IPS DF 6.9 (cell line): ENCODE measurements at places on chromosomes 2 and 18.

- no peaks in the 10 kb centered on the region for H3K27me3 ChIP-seq
- no peak for DNase-seq
- no peaks in the 10 kb centered on the region for H3K36me3 ChIP-seq
- H3K27ac ChIP-seq, result no peak within 1 kb of the TSS
- H3K4me3 ChIP-seq, result peak within 1 kb of the TSS; percentile 41; the same call in 1 of the 2 replicates
These were observed at the start of gene DAW1 for GRCh38 chr2:227871375-227871791. Gene DAW1 (plus strand): TSS chr2:227871631. CDS start chr2:227871690, 59 bp downstream.

DNA sequence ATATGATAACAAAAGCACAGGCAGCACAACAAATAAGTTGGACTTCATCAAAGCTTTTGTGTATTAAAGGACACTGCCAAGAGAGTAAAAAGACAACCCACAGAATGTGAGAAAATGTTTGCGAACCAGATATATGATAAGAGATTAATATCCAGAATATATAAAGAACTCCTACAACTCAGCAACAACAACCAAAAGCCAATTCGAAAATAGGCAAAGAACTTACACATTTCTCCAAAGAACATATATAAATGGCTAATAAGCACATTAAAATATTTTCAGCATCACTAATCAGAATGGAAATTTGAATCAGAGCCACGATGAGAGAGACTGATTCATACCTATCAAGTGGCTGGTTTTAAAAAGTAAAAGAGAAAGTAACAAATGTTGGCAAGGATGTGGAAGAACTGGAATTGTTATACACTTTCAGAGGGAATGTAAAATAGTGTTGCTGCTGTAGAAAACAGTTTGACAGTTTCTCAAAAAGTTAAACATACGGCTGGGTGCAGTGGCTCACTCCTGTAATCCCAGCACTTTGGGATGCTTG lies 25.2 kb downstream of the EPB41L5 start:
- H3K4me1 ChIP-seq, result 0 out of 2 replicates have a peak, but pooled peaks cover 1% of the 10 kb centered on the region
- H3K27me3 ChIP-seq, result no peaks in the 10 kb centered on the region
- no peak overlapping the region for H3K27ac ChIP-seq
- H3K4me3 ChIP-seq, result no peak overlapping the region
- no peak for DNase-seq
- no peaks in the 10 kb centered on the region for H3K36me3 ChIP-seq

DNA sequence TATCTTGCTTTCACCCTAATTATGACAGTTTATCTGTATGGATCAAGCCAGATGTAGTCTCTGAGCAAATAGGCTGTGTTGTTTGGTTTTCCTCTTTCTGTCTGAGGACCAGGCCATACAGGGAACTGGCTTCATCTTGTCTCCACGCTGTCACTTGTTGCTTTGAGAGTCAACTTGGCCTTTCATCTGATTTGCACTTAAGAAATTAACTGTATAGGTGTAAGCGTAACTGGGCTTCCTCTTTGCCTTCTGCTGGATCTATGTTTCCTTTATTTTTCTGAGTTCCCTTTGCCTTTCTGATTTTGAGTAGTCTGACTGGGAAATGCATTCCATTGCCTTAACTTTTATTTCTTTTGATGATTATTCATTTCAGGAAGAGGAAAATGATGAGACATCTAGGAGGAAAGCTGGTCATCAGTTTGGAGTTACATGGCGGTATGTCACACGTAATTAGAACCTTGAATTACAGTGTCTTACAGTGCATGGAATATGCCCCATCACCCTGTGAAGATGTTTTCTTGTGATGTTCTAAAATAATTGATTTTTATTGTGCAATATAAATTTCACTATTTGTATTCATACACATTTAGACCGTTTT lies 17.4 kb downstream of the PTCD3 start:
- DNase-seq, result no peak
- no peak overlapping the region for H3K27ac ChIP-seq
- H3K36me3 ChIP-seq, result peaks cover 25% of the 10 kb centered on the region; the same call in 1 of the 2 replicates
- H3K4me3 ChIP-seq, result no peak overlapping the region
- no peaks in the 10 kb centered on the region for H3K27me3 ChIP-seq

GRCh38 chr2:58215429-58215828 lies 25.7 kb downstream of the FANCL start:
- H3K27me3 ChIP-seq, result no peaks in the 10 kb centered on the region
- no peak overlapping the region for H3K4me3 ChIP-seq
- no peak overlapping the region for H3K27ac ChIP-seq
- no peaks in the 10 kb centered on the region for H3K4me1 ChIP-seq

DNA sequence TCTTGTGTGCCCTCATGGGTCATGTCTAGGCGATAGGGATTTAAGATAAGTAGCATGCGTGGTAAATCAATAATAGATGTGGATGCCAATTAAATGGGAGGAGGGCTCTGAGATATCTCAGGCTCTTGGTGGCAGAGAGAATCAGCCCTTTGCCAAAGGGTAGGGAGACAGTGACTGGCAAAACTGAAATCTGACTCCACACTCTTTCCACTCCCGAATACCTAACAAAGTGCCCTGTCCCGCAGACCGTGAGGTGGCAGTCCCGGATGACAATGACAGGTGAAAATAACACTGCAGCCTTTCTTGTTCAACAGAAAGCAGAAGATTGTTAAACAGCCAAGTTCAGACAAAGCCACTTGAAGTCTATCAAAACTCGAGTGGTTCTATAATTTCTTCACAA lies 47.0 kb downstream of the C2orf76 start:
- H3K36me3 ChIP-seq, result no peaks in the 10 kb centered on the region
- DNase-seq, result no peak
- no peak overlapping the region for H3K4me3 ChIP-seq

DNA sequence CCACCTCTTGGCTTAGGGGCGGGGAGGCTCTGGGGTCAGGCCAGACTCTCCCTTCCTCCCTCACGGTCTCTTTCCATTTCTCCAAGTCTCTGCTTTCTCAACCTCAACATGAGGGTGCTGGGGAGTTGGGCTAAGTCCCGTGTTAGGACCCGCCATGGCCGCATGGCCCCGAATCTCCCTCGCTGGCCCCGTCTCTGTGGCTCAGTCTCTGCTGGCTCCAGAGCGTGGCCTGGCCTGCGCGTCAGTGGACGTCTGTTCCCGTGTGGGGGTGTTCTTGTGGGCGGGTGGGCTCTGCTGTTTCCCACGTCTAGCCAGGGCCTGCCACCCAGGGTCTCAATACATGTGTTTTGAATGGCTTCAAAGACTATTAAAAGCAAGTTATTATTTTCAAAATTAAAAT lies 12.4 kb downstream of the ALLC start:
- no peaks in the 10 kb centered on the region for H3K4me1 ChIP-seq
- H3K4me3 ChIP-seq, result no peak overlapping the region
- H3K36me3 ChIP-seq, result no peaks in the 10 kb centered on the region
- H3K27ac ChIP-seq, result no peak overlapping the region
- H3K27me3 ChIP-seq, result no peaks in the 10 kb centered on the region
- DNase-seq, result no peak

- no peak overlapping the region for H3K27ac ChIP-seq
- H3K36me3 ChIP-seq, result no peaks in the 10 kb centered on the region; the same call in 1 of the 2 replicates
- H3K4me3 ChIP-seq, result no peak overlapping the region
- H3K4me1 ChIP-seq, result no peaks in the 10 kb centered on the region
- DNase-seq, result no peak
These were observed 62.8 kb downstream of the AGFG1 start for GRCh38 chr2:227534714-227535113.

GRCh38 chr2:71478806-71479205 lies 25.4 kb downstream of the DYSF start:
- H3K4me1 ChIP-seq, result peaks cover 2% of the 10 kb centered on the region; the same call in 1 of the 2 replicates
- no peaks in the 10 kb centered on the region for H3K27me3 ChIP-seq
- H3K4me3 ChIP-seq, result no peak overlapping the region
- H3K36me3 ChIP-seq, result no peaks in the 10 kb centered on the region
- no peak for DNase-seq

- DNase-seq, result no peak
- no peak overlapping the region for H3K27ac ChIP-seq
- H3K27me3 ChIP-seq, result no peaks in the 10 kb centered on the region
- no peaks in the 10 kb centered on the region for H3K36me3 ChIP-seq
These were observed 215.6 kb upstream of the TNP1 start for GRCh38 chr2:217075268-217076057.

GRCh38 chr2:191316246-191316994 lies 71.2 kb downstream of the MYO1B start:
- no peak overlapping the region for H3K4me3 ChIP-seq
- H3K27me3 ChIP-seq, result no peaks in the 10 kb centered on the region
- H3K36me3 ChIP-seq, result no peaks in the 10 kb centered on the region
- no peak overlapping the region for H3K27ac ChIP-seq

GRCh38 chr2:156512451-156512850 lies 76.3 kb downstream of the GPD2 start:
- H3K27me3 ChIP-seq, result no peaks in the 10 kb centered on the region
- H3K4me1 ChIP-seq, result no peaks in the 10 kb centered on the region
- no peak overlapping the region for H3K4me3 ChIP-seq
- no peaks in the 10 kb centered on the region for H3K36me3 ChIP-seq
- no peak for DNase-seq

DNA sequence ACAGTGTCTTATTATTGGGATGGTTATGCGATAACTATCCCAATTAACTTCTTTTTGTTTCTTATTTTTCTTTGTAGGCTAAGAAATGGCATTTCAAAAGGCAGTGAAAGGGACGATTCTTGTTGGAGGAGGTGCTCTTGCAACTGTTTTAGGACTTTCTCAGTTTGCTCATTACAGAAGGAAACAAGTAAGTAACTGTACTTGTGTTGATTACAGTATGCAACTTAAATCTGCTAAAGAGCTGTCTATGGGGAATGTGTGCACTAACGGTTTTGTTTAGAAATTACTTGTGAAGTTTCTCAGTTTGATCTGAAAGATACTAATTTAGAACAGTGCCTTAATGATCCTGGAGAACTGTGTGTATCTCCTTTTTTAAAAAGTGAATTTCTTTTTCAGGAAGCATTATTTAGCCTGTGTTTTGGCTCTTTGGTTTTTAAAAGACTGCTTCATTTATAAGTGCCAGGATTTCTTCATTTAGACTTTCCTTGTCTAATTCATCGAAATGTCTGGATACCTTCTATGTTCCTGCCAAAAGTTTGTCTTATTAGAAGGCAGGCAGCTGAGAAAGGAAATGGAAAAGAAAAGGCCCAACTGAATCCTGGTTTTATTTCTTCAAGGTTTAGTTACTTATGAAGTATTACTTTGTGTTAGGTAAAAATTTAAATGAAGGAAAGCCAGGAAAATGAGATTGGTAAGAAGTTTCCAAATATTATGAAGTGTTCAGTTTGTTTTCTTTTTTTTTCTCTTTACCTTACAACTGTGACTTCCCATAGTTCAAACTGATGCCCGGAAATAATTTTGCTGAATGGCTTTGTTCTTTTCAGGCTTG lies 40.1 kb downstream of the GPD2 start:
- H3K27me3 ChIP-seq, result no peaks in the 10 kb centered on the region
- no peak for DNase-seq
- no peaks in the 10 kb centered on the region for H3K4me1 ChIP-seq
- no peak overlapping the region for H3K27ac ChIP-seq
- H3K4me3 ChIP-seq, result no peak overlapping the region

DNA sequence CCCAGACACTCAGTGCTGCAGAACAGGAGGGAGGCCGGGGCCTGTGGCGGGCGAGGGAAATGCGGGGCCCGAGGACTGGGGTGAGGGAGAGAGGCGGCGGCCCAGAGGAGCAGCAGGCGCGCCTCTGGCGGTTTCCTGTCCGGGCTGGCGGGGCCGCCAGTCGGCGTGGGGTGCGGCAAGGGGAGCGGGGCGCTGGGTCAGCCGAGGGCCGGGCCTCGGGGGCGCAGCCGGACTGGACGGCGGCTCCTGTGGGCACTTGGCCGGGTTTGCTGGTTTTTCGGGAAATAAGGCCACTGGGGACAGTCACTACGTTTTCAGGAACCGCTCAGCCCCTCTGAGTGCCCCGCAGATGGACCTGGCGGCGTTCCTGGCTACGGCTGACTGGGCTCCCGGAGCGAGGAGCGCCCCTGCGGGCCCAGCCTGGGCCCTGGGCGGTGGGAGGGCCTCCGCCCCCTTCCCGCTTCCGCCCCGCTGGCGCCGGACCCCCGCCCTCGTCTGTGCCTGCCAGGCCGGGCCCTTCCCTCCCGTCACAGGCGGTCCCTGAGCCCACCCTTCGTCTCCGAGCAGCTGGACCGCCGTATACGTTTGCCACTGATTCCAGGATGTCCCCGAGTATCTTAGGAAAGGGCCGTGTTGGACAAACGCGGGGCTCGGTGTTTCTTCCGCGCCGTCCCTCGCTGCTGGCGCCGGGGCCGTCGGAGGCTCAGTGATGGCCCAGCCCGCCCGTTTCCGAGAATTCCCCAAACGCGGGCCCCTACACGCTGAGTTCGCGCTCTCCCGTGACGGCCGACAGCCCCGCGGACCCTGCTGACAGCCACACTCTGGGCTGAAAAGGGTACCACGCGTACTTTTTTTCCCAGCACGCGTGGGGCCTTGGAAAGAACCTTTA lies 84.6 kb downstream of the FAM210A start:
- no peak for DNase-seq
- no peaks in the 10 kb centered on the region for H3K4me1 ChIP-seq
- no peak overlapping the region for H3K27ac ChIP-seq
- H3K36me3 ChIP-seq, result no peaks in the 10 kb centered on the region
- H3K27me3 ChIP-seq, result no peaks in the 10 kb centered on the region

DNA sequence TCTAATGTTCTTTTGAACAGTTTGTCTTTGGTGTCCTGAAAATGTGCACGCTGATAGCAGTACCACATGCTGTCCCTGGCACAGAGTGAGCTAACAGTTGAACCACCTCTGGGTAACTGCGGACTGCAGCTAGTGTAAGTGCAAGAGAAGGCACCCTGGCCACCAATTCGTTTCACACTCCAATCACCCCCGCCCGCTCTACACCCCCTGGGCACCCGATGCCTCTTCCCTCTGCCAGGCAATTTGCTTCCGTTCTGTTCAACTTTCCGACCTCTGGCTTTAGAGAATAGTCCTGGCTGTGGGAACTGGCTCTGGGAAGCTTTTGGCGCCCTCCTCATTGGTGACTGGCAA lies 1.4 kb downstream of the DOCK10 start:
- DNase-seq, result no peak
- no peak overlapping the region for H3K27ac ChIP-seq
- H3K4me3 ChIP-seq, result no peak overlapping the region
- no peaks in the 10 kb centered on the region for H3K4me1 ChIP-seq
- H3K27me3 ChIP-seq, result peaks cover 35% of the 10 kb centered on the region

DNA sequence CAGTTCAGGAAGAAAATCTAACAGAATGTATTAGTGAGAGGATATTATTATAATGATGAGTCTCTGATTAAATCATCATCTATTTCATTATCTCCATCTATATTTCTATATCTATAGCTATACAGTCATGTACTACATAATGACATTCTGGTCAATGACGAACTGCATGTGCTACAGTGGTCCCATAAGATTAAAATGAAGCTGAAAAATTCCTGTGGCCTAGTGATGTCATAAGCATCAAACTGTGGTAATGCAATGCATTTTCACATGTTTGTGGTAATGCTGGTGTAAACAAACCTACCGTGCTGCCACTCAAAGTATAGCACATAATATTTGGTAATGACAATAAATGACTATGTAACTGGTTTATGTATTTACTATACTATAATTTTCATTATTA lies 1127.9 kb upstream of the CHAC2 start:
- H3K27ac ChIP-seq, result no peak overlapping the region
- no peaks in the 10 kb centered on the region for H3K27me3 ChIP-seq
- H3K4me1 ChIP-seq, result no peaks in the 10 kb centered on the region
- DNase-seq, result no peak
